ENCODE measurements at places on chromosomes 16 and 17.

- DNase-seq: no peak
Observed at GRCh38 chr16:14198012-14198411, 126.9 kb downstream of the MRTFB start.

DNA sequence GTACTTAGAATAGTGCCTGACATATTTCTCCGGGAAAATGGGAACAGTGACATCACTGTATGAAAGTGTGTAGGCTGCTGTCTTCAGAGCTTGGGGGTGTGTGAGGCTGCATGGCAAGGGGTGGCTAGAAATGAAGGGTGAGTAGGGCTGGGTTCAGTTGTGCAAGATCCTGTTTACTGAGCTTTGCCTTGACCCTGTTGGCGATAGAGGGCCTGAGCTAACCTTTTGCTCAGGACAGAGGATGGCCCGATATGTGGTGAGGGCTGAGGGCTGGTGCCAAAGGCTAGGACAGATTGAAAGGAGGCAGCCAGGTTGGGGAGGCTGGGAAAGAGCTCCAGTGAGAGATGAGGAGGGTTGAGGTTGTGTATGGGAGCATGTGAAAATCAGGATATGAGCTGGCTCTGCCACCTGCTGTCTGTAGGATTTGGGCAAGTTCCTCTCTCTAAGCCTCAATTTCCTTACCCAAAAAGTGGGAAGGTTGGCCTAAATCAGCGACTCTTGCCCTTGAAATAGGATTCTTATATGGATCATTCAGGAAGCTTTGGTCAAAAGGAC lies 6.0 kb upstream of the CCL1 start:
- DNase-seq: no peak

GRCh38 chr17:58527306-58527705 lies 12.9 kb upstream of the MTMR4 start:
- DNase-seq: peak; percentile 16

GRCh38 chr17:63932721-63933120 lies 590 bp upstream of the CD79B start:
- no peak for DNase-seq

- no peak for DNase-seq
Observed at GRCh38 chr16:83348991-83349390, 458.8 kb upstream of the HSBP1 start.

GRCh38 chr16:51816929-51817328 lies 665.9 kb upstream of the SALL1 start:
- peak; percentile 62 for DNase-seq

All from GM23248 (cell line).